ENCODE measurements at places on chromosomes 2 and 18.

- DNase-seq = no peak
Observed at GRCh38 chr2:157180359-157180758, 77.1 kb upstream of the GALNT5 start.

DNA sequence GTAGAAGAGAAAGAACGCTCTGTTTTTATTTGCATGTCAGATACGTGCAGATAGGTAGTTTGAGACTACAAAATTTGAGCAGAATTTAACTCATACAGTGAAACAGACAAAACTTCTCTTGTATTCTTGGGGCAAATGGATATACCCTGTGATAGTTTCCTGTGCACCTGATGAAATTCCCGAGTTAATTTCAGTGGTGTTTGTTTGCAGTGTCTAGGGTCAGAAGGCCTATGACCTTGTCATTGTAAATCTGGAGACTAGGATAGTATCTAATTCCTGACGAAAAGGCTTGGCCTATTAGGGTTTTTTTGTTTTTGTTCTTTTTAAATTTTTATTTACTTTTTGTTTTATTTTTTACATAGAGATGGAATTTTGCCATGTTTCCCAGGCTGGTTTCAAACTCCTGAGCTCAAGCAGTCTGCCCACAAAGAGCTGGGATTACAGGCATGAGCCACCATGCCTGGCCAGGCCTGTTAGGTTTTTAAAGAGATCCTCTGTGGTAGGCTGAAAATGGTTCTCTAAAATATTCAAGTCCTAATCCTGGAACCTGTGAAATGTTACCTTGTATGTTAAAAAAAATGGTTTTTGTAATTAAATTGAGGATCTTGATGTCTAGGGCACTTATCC, 17.6 kb downstream of the LCLAT1 start:
- DNase-seq = no peak

DNA sequence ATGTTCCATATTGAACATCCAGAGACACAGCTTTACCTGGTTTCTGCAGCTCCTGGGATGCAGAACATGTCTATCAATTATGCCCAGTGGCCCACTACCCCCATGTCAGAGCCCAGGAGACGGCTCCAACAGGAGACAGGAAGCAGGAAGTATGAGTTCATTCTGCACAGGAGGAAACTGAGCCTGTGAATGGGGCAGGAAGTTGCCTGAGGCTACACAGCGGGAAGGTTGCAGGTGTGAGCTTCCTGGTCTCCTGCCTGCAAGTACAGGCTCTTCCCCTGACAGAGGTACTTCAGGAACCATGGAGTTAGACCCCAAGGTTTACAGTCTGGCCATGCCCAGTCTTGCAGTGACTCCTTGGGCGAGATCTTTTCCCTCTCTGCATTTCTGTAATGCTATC, 2.8 kb upstream of the BOK start:
- DNase-seq = no peak

GRCh38 chr18:58562146-58562998, 66.5 kb downstream of the ALPK2 start:
- no peak for DNase-seq

Data from T-cell (primary cell).